ENCODE measurements at places on chromosomes 6 and 20.

GRCh38 chr6:25006565-25007001 lies 70.8 kb upstream of the RIPOR2 start:
- DNase-seq = no peak

- DNase-seq = no peak
Measured at GRCh38 chr6:105810105-105810921, 275.8 kb upstream of the PRDM1 start.

DNA sequence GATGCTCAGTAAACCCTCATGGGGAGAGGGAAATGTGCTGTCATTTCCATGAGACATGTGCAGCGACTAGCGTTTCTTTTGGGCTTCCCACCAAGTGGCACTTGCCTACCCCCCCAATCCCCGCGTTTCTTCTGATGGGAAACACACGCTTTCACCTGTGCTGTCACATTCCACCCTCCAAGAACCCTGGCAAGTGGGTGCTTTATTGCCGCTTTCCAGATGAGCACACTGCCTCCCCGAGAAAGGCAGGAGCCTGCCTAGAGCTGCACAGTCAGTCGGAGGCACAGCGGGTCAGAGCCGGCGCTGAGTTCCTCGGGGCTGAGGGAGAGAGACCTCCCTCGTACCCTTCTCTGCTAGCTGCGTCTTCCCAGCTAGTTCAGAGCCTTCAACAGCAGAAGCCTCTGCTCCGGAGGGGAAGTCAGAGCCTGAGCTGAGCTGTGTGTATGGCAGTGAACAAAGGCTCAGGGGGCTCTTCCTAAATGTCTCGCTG lies 12.3 kb upstream of the CCDC167 start:
- no peak for DNase-seq

- DNase-seq = no peak
Measured at GRCh38 chr20:5913166-5913565, 37.2 kb downstream of the TRMT6 start.

- no peak for DNase-seq
Measured at GRCh38 chr6:105313211-105313610, 89.7 kb downstream of the PREP start.

DNA sequence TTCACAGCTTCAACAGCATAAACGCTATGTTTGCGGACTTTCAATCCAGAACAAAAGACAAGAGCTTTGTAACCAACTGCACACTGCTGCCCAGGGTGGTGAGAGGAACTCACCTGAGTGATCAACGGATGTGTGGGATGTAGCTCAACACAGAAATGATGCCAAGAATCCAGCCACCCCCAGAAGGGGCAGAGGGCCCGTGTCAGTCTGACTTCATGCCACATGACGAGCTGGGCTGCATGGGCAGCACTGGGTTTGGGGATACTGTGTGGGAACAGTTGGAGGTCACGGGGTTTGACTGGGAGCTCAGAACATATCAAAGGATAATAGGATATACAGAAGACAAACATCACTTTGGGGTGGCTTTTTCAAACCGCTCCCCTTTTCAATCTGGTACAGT lies 79.4 kb upstream of the TRAF3IP2 start:
- no peak for DNase-seq

DNA sequence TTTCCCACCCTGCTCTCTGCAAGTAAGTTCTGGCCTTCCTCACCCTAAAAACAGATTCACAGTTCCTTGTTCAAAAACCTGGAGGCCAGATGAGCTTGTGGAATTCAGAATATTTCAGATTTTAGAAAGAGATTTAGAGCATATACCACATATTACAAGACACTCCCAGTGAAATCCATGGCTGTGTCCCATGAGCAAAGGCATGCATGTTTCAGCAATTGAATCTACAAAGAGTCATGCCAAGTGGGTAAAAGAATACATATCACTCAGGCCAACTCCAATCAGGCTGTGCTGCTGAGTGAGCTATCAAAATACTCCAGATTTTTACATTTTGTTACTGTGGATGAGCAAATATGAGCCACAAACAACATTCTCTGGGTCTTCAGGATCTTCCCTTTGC lies 10.2 kb upstream of the NEDD9 start:
- no peak for DNase-seq

- DNase-seq = no peak
Measured at GRCh38 chr6:37551446-37551845, 51.8 kb upstream of the CCDC167 start.

- no peak for DNase-seq
Measured at GRCh38 chr6:7314414-7314813, 1.4 kb upstream of the SSR1 start.

GRCh38 chr6:114158411-114158810 lies 184.4 kb downstream of the HS3ST5 start:
- DNase-seq = no peak

GRCh38 chr6:165118736-165119135 lies 190.7 kb downstream of the C6orf118 start:
- no peak for DNase-seq

DNA sequence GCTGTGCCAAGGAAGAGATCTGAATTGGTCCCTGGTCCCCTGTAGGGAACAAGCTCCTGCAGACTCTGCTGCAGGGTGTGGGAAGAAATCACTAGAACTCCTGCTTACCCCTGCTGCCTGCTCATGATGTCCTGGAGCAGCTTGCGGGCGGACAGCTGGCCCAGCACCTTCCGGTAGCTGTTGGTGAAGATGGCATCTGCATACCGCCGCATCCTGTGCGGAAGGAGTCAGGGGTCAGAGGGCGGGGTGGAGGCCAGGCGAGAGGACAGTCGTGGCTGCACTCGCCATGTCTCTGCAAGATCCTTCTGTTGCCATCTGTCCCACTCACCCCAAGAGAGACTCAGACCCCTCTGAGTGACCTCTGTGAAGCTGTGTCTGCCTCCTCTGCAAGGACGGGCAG lies 5.3 kb downstream of the GHRH start:
- no peak for DNase-seq

DNA sequence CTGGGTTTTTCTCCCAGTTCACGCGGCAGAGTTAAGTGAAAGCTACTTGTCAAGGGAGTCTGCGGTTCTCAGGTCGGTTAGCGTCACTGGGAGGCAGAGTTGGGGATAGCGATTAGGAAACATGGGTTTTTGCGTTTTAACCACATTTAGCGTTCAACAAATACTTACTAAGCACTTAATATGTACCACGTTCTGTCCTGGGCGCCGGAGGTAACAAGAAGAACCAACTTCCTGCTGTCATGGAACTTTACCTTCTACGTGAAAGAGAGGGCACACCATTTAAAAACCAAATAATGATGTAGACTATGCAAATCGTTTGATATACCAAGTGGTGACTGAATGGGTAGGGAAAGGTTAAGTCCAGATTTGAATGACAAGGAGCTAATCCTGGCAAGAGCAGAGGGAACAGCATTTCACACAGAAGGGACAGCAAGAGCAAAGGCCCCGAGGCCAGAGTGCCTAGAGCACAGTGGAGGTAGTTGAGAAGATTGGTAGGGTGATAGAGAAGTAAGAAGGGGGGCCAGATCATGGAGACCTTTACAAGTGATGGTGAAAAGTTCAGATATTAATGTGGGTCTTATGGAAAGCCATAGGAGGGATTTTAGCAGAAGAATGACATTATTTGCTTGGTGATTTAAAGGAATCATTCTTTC lies 744 bp downstream of the RIOK1 start:
- DNase-seq = no peak

DNA sequence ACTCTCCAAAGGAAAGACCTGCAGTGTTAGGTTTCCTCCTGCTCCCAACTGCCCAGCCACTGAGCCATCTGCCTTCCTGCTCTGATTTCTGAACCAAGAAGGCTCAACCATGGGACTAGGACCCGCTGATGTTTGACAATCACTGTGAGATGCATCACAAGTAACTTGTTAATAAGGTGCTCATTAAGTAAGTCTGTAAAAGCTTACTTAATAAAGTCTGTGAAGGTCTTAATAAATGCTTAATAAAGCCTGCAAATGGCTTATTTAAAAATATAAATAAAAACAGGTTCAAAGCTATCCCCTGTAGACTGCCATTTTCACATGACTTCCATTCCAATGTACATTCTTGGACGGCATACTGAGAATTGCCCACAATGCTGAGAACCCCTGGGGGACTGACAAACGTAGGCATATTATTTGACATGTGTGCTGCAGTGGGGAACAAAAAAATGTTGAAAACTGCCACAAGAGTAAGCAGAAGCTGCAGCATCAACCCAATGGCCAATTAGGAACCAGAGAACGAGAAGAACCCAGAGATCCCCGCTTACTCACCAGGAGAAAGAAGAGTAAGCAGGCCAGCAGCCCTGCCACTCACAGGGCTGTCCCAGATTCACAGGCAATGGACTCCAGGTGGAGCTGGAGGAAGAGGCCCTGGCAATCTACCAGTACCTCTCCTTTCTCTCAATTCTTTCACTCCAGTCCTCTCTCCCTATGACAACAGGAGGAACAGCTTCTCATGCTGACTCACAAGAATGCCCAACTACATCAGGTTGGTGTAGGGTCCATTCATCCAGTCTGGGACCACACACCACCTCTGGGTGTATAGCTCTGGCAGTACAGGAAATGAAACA lies 19.5 kb downstream of the KIF13A start:
- no peak for DNase-seq

DNA sequence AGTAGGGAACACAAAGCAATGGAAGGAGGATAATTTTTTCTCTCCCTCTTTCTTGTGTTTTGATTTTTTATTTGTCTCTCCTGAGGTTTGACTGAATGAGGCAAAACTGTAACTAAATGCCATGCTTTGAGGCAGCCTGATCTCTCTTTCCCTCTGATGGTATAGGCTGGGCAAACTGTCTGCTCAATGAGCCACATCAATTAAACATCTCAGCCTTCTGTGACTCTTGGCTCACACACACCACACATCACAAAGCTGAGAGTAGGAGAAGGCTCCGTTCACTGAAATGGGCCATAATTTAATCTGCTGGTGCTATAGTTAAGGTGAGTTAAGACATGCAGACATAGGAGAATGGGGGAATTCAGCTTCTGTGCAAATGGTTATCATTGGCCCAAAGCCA lies 28.1 kb upstream of the SCGN start:
- no peak for DNase-seq

GRCh38 chr6:78259935-78260334 lies 607.1 kb downstream of the MEI4 start:
- DNase-seq = no peak

DNA sequence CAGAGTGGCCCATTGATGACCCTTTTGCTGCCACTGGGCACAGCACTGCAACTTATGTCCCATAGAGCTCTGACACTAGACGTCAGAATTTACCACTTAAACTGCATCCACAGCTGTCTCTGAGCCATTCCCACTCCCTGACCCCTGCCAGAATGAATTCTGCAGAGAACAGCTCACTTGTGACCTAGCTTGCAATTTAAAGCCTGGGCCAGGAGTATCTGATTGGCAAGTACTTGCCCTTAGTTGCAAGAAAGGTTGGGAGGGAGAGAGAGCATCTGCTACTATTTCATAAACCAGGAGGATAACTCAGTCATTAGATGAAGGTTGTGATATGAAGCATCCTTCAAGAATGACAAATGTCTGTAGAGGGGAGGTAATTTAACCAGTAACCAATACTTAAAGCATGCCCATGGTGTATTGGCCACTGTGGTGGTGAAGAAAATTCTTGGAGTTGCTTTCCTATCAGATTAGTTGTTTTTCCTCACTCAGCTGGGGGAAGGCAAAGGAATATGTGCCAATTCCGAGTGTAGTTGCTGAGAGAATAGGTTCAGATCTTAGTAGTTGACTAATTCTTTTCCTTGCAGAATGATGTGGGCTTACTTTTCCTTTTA lies 46.5 kb downstream of the IL22RA2 start:
- no peak for DNase-seq

GRCh38 chr6:7769702-7770101 lies 43.8 kb downstream of the BMP6 start:
- DNase-seq = no peak

GRCh38 chr6:21102201-21102600 lies 491.4 kb upstream of the SOX4 start:
- DNase-seq = no peak

- DNase-seq = no peak
Measured at GRCh38 chr20:53598140-53599043, 4.8 kb upstream of the ZNF217 start.
